ENCODE measurements at places on chromosomes 2 and 18. TPM values are rescaled to one million over a fixed set of nuclear protein-coding genes. Genes with fewer than 3 reads are reported as not detected.

GRCh38 chr2:102111823-102112222 is 30.7 kb upstream of the IL1R1 start:
- peaks cover 36% of the 10 kb centered on the region for H3K27me3 ChIP-seq
- no peaks in the 10 kb centered on the region for H3K36me3 ChIP-seq
- DNase-seq: no peak
- no peak overlapping the region for H3K27ac ChIP-seq

Gene GAL3ST2
- 2.8 TPM for total RNA-seq

Gene RSAD2
- total RNA-seq: 6.8 TPM

Gene CELF4
- total RNA-seq: not detected

DNA sequence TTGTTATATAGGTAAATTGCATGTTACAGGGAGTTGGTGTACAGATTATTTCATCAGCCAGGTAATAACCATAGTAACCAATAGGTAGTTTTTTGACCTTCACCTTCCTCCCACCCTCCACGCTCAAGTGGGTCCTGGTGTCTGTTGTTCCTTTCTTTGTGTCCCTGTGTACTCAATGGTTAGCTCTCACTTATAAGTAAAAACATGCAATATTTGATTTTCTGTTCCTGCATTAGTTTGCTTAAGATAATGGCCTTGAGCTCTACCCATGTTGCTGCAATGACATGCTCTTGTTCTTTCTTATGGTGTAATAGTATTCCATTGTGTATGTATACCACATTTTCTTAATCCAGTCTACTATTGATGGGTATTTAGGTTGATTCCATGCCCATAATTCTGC is 233.7 kb upstream of the EPC2 start:
- no peak overlapping the region for H3K27ac ChIP-seq
- no peak overlapping the region for H3K4me3 ChIP-seq
- H3K36me3 ChIP-seq: peaks cover 25% of the 10 kb centered on the region
- H3K4me1 ChIP-seq: peaks cover 5% of the 10 kb centered on the region

Gene SATB2
- 1.5 TPM for total RNA-seq

GRCh38 chr18:6927153-6927552 is 190.4 kb downstream of the LAMA1 start:
- no peaks in the 10 kb centered on the region for H3K27me3 ChIP-seq
- H3K36me3 ChIP-seq: no peaks in the 10 kb centered on the region
- H3K27ac ChIP-seq: no peak overlapping the region
- H3K4me1 ChIP-seq: no peaks in the 10 kb centered on the region
- DNase-seq: no peak

Gene CCDC141
- 0.24 TPM for total RNA-seq

Gene RNF181
- total RNA-seq: 116 TPM

DNA sequence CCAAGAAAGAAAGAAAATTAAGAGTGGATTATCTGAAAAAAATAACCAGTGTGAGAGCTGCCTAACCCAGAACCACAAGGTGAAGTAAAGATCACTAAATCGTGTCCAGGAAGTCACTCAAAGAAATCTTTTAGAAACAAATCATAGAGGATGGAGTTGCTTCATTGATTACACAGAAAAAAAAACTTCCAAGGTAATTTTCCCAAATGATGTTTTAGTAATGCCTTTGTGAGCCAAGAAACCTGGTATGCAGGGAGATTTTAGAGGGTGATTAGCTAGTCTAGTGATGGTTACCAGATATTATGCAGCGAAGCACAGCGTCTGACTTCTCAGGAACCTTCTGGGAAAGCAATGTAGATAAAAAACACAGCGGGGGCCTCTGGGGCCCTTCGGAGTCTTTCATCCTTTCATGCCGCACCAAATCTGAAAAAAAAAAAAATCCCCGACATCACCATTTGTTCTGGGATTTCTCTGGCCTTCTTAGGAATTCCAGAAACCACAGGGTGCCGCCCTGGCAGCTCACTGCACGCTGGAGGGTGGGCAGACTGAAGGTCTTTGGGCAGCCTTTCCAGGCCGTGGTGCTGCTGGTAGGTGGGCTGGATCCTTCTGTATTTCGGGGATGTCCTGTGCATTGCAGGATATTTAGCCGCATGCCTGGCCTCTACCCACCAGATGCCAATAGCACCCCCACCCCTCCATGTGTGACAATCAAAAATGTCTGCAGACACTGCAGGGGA is 17.3 kb downstream of the ALPK2 start:
- no peak overlapping the region for H3K4me3 ChIP-seq
- H3K36me3 ChIP-seq: no peaks in the 10 kb centered on the region
- H3K4me1 ChIP-seq: peaks cover 14% of the 10 kb centered on the region
- no peak for DNase-seq
- peaks cover 5% of the 10 kb centered on the region for H3K27me3 ChIP-seq

Gene HOXD13
- not detected for total RNA-seq

- peak; percentile 77 for DNase-seq
- H3K27ac ChIP-seq: peak overlapping the region; percentile 95
- no peaks in the 10 kb centered on the region for H3K36me3 ChIP-seq
These were observed 819 bp upstream of the KLF11 start for GRCh38 chr2:10042301-10043161.

GRCh38 chr18:43078478-43079092 is 36.9 kb downstream of the RIT2 start:
- H3K27me3 ChIP-seq: no peaks in the 10 kb centered on the region
- H3K4me3 ChIP-seq: no peak overlapping the region
- H3K27ac ChIP-seq: no peak overlapping the region

DNA sequence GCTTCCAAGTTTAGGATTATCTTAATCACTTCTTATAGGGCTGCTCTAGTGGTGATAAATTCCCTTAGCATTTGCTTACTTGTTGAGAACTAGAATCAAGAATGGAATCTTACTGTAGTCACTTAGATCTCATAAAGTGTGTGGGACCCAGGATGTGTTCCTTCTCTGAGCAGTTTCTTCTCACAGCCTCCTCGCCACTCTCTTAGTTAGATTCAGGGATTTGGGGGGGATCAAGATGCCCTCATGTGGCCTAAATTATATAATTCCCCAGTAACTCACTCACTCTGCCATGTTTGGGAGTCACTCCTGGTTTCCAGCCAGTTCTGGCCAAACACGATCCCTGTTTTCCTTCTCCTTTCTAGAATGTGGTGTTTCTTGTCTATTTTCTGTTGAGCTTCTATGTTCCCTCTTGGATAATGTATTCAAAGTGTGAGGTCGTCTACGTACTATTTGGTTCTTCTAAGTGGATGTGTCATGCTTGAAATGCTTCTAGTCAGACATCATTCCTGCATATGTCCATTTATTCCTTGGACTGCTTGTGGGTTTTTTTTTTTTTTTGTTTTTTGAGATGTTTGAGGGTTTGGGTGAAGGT is 414.9 kb upstream of the SYT4 start:
- no peak overlapping the region for H3K4me3 ChIP-seq
- H3K27ac ChIP-seq: no peak overlapping the region
- no peak for DNase-seq
- no peaks in the 10 kb centered on the region for H3K27me3 ChIP-seq
- no peaks in the 10 kb centered on the region for H3K4me1 ChIP-seq
- no peaks in the 10 kb centered on the region for H3K36me3 ChIP-seq

Gene CAPN14
- 0.43 TPM for total RNA-seq

GRCh38 chr2:212915121-212915782 is 236.2 kb downstream of the IKZF2 start:
- no peaks in the 10 kb centered on the region for H3K36me3 ChIP-seq
- H3K27me3 ChIP-seq: no peaks in the 10 kb centered on the region
- peak overlapping the region; percentile 82 for H3K27ac ChIP-seq
- H3K4me1 ChIP-seq: peaks cover 26% of the 10 kb centered on the region
- DNase-seq: no peak
- peak overlapping the region; percentile 48 for H3K4me3 ChIP-seq

Gene CXCR1
- total RNA-seq: not detected

Gene LYPD6
- total RNA-seq: not detected

DNA sequence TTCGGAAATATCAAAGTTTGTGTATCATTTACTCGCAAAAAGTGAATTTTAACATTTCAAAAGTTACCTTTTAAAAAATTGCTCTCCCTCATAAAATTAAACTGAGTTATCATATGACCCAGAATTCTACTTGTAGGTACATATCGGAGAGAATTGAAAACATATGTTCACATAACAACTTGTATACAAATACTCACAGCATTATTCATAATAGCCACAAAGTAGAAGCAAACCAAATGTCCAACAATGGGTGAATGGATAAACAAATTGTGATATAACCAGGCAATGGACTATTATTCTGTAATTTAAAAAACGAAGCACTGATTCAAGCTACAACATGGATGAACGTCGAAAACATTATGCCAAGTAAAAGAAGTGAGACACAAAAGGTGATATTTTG is 412.0 kb upstream of the TCF4 start:
- no peaks in the 10 kb centered on the region for H3K27me3 ChIP-seq
- no peak overlapping the region for H3K27ac ChIP-seq
- no peaks in the 10 kb centered on the region for H3K36me3 ChIP-seq
- DNase-seq: no peak
- no peak overlapping the region for H3K4me3 ChIP-seq

DNA sequence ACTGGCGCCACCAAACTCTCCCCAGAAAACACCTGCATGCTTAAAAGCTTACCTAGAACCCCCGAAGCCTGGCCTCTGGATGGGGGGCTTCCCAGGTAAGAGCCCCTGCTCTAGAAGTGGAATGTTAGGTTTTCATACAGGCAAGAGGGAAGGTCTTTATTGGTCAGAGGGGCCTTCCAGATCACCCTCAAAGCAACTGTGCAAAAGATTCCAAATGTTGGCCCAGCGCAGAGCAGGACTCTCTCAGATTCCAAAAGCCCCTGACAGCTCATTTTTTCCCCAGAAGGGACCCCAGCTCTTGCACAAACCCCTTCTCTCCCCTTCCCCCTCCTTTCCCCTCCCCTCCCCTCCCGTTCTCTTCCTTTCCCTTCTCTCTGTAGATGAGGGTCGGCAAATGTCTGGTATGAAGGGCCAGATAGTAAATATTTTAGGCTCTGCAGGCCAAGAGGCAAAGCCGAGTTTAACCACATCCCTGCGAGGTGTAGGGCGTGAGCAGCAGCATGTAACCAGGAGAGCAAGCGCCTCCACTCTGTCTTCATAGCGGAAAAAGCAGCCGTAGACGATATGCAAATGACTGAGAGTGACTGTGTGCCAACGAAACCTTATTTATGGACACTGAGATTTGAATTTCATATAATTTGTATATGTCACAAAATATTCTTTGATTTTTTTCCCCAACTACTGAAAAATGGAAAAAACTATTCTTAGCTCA is 116.9 kb downstream of the SMAD7 start:
- H3K27ac ChIP-seq: peak overlapping the region; percentile 99
- DNase-seq: peak; percentile 88
- peaks cover 85% of the 10 kb centered on the region for H3K4me1 ChIP-seq
- H3K27me3 ChIP-seq: no peaks in the 10 kb centered on the region

Gene AQP12A
- total RNA-seq: not detected

- H3K4me1 ChIP-seq: peaks cover 4% of the 10 kb centered on the region
- no peak overlapping the region for H3K27ac ChIP-seq
- peaks cover 16% of the 10 kb centered on the region for H3K27me3 ChIP-seq
- DNase-seq: no peak
These were observed 752.6 kb upstream of the ID2 start for GRCh38 chr2:7929281-7929680.

Gene SULT1C4
- not detected for total RNA-seq

Gene PROKR1
- total RNA-seq: not detected

DNA sequence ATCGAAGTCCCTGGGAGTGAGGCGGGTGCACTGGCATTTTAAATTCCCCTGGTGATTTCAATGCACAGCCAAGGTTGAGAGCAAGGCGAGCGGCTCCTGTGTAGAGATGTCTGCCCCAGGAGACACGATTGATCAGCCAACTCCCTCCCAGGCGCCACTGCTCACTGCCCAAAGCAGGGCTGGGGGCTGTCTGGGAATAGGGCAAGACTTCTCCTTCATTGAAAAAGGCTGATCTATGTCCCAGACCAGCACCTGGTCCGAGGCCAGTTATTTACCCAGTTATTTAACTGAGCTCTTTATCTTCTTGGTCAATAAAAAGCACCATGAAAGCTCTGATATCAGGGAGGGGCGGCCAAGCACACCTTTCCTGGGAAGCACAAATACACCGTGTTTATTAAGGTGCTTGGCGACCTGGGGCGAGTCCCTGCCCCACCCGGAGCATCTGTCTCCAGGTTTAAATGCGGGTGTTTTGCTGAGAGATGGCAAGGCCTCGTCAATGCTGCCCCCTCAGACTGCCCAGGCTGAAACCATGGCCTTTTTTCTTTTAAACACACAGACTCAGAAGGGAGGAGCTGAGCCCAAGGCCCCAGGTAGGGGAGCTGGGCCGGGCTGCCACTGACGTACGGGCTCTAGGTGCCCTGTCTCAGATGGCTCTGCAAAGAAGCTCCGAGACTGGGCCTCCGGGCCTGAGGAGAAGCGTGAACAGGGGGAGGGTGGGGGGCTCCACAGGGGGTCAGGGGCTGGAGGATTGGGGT is 73.9 kb upstream of the HPCAL1 start:
- H3K36me3 ChIP-seq: peaks cover 8% of the 10 kb centered on the region
- H3K4me3 ChIP-seq: no peak overlapping the region
- no peak overlapping the region for H3K27ac ChIP-seq
- H3K4me1 ChIP-seq: peaks cover 12% of the 10 kb centered on the region
- peaks cover 8% of the 10 kb centered on the region for H3K27me3 ChIP-seq

Gene DSG1
- total RNA-seq: not detected

- no peaks in the 10 kb centered on the region for H3K27me3 ChIP-seq
- DNase-seq: no peak
- H3K36me3 ChIP-seq: no peaks in the 10 kb centered on the region
- H3K4me1 ChIP-seq: no peaks in the 10 kb centered on the region
These were observed 748.6 kb upstream of the PIK3C3 start for GRCh38 chr18:41206341-41206830.

Gene IL1RN
- 3.3 TPM for total RNA-seq

Gene ANKRD29
- total RNA-seq: not detected

Gene SLC38A11
- total RNA-seq: not detected

- H3K4me1 ChIP-seq: peaks cover 14% of the 10 kb centered on the region
- peak overlapping the region; percentile 22 for H3K27ac ChIP-seq
- no peak overlapping the region for H3K4me3 ChIP-seq
- DNase-seq: no peak
- H3K27me3 ChIP-seq: no peaks in the 10 kb centered on the region
- H3K36me3 ChIP-seq: no peaks in the 10 kb centered on the region
These were observed 30.6 kb downstream of the HS1BP3 start for GRCh38 chr2:20620271-20620681.

DNA sequence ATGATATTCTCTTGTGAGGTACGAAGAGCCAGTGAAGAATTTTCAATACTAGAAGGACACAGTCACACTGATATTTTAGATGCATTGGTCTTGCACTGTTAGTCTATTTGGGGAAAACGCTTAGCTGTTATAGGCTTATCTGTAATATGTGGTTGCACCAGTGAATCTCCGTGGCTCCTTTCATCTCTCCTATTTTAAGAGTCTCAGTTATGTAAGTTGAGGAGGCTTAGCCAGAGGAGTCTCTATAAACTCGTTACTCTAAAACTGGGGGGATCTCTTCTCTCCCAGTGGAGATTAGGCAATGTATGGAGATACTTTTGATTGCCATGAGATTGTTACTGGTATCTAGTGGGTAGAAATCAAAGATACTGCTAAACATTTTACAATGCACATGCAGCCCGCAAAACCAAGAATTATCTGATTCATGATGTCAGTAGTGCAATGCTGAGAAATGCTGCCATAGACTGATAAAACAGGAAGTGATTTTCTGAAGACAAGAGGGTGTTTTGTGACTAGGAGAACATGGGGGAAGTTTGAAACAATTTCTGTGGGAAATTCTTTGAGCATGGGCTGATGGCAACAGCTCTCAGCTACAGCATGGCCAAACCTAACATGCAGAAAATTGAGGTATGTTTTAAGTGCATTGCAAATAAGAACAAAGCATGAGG is 339.1 kb downstream of the SOX11 start:
- H3K27me3 ChIP-seq: no peaks in the 10 kb centered on the region
- DNase-seq: no peak
- H3K4me3 ChIP-seq: no peak overlapping the region
- peaks cover 5% of the 10 kb centered on the region for H3K36me3 ChIP-seq
- H3K4me1 ChIP-seq: no peaks in the 10 kb centered on the region

Gene CDC42EP3
- total RNA-seq: 40.1 TPM

- H3K27ac ChIP-seq: no peak overlapping the region
- peaks cover 5% of the 10 kb centered on the region for H3K4me1 ChIP-seq
- no peak for DNase-seq
- H3K27me3 ChIP-seq: peaks cover 12% of the 10 kb centered on the region
These were observed 83.7 kb upstream of the SLC1A4 start for GRCh38 chr2:64905338-64906024.

Measured in natural killer cell treated with Interleukin-12 subunit alpha and Interleukin-12 subunit beta and Interleukin-15 and Interleukin-18, amount 100 ng/mL, for 72 hours (primary cell).